Suprapubic skin (tissue), 4 donors: ENCODE measurements at places on chromosomes 7 and 10. TPM values are rescaled to one million over a fixed set of nuclear protein-coding genes. Genes with fewer than 3 reads are reported as not detected.

The NRAP gene
- total RNA-seq = not detected

GRCh38 chr7:115672024-115672423 is 358.5 kb downstream of the TFEC start:
- H3K27me3 ChIP-seq = no peaks in the 10 kb centered on the region
- H3K27ac ChIP-seq = no peak overlapping the region
- H3K4me3 ChIP-seq = no peak overlapping the region
- H3K36me3 ChIP-seq = no peaks in the 10 kb centered on the region
- no peak for DNase-seq

DNA sequence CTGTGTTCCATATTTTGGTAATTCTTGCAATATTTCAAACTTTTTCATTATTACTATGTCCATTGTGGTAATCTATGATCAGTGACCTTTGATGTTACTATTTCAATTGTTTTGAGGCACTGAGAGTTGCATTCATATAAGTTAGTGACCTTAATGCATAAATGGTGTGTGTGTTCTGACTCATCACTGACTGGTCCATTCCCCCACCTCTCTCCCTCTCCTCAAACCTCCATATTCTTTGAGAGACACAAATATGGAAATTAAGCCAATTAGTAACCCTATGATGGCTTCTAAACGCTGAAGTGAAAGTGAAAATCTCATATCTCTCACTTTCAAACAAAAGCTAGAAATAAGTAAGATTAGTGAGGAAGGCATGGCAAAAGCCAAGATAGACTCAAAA is 739.6 kb downstream of the CCSER2 start:
- no peaks in the 10 kb centered on the region for H3K4me1 ChIP-seq
- no peaks in the 10 kb centered on the region for H3K27me3 ChIP-seq
- DNase-seq = no peak
- no peak overlapping the region for H3K4me3 ChIP-seq
- no peak overlapping the region for H3K27ac ChIP-seq
- H3K36me3 ChIP-seq = no peaks in the 10 kb centered on the region

GRCh38 chr7:151505433-151505832 is 14.3 kb downstream of the RHEB start:
- no peaks in the 10 kb centered on the region for H3K27me3 ChIP-seq
- H3K4me3 ChIP-seq = no peak overlapping the region
- DNase-seq = no peak
- H3K4me1 ChIP-seq = peaks cover 40% of the 10 kb centered on the region

- H3K4me1 ChIP-seq = peaks cover 16% of the 10 kb centered on the region
- no peaks in the 10 kb centered on the region for H3K27me3 ChIP-seq
- no peak overlapping the region for H3K4me3 ChIP-seq
- no peak overlapping the region for H3K27ac ChIP-seq
- H3K36me3 ChIP-seq = no peaks in the 10 kb centered on the region
Observed at GRCh38 chr7:46202379-46202778, 281.3 kb upstream of the IGFBP3 start.

The ASB15 gene
- not detected for total RNA-seq

GRCh38 chr10:83346266-83346910 is 792.9 kb upstream of the GHITM start:
- no peak for DNase-seq
- H3K36me3 ChIP-seq = no peaks in the 10 kb centered on the region
- H3K4me1 ChIP-seq = no peaks in the 10 kb centered on the region
- no peak overlapping the region for H3K27ac ChIP-seq

The VENTX gene
- total RNA-seq = 2.3 TPM

DNA sequence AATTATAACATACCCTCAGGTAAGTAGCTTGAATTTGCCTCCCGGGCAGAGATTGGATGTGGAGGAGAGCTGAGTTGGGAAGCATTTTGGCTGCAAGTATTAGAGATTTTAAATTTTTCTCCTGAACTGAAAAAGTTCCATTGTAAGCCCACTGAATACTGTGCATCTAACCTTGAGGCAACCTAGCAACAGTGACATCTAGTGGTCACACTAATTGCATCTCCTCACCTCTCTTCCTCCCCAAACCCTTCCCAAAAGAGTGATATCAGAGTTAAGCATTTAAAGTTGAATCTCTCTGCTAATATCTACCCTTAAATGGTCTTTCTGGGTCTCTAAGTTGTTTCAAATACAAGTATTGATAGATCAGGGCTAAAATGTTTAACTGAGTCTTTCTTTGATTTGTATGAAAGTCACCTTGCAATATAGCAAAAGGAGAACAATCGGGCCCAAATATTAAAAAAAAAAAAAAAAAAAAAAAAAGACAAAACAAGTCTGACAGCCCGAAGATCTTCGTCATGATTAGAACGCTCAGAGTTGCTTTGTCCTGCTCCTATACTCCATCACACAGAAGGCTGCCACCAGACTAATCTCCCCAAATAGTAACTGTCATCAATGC is 40.4 kb upstream of the DLX5 start:
- H3K27ac ChIP-seq = no peak overlapping the region
- H3K36me3 ChIP-seq = no peaks in the 10 kb centered on the region
- no peak overlapping the region for H3K4me3 ChIP-seq
- H3K4me1 ChIP-seq = no peaks in the 10 kb centered on the region
- peaks cover 3% of the 10 kb centered on the region for H3K27me3 ChIP-seq

- H3K4me1 ChIP-seq = peaks cover 5% of the 10 kb centered on the region
- H3K36me3 ChIP-seq = no peaks in the 10 kb centered on the region
- DNase-seq = no peak
- peak overlapping the region; percentile 11 for H3K27ac ChIP-seq
Observed at GRCh38 chr7:28418966-28419365, 6.6 kb downstream of the CREB5 start.

DNA sequence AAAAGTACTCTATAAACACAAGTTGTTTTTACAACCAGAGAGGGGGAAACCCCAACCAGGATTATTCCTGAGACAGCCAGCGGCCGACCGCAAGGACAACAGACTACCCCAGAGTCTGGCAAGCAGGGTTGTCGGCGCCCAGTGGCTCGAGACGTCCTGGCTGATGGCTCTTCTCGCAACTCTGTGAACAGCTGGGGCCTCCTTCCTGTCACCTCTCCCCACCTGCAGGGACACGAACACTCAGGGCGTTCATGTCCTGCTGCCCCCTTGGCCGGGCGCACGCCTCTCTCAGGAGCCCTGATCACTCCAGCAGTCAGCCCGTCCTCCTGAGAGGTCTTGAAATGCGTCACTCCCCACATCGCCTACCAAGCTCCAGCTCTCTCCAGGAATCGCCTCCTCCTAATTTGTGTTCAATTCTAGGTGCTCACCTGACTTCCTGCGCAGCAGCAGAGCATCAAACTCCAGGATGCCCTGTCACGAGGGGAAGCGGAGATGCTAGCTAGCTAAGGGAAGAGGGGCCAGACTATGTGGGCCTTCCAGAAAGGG is 66.4 kb upstream of the TNRC18 start:
- H3K36me3 ChIP-seq = peaks cover 25% of the 10 kb centered on the region
- H3K27me3 ChIP-seq = no peaks in the 10 kb centered on the region
- DNase-seq = no peak
- H3K4me1 ChIP-seq = peaks cover 17% of the 10 kb centered on the region
- H3K27ac ChIP-seq = no peak overlapping the region
- H3K4me3 ChIP-seq = no peak overlapping the region

The LAMB1 gene
- 76.7 TPM for total RNA-seq

The MYO3A gene
- total RNA-seq = 2.6 TPM

- no peaks in the 10 kb centered on the region for H3K36me3 ChIP-seq
- peak overlapping the region; percentile 34 for H3K27ac ChIP-seq
- H3K27me3 ChIP-seq = no peaks in the 10 kb centered on the region
- H3K4me1 ChIP-seq = peaks cover 34% of the 10 kb centered on the region
- DNase-seq = no peak
- no peak overlapping the region for H3K4me3 ChIP-seq
Observed at GRCh38 chr7:143436325-143436946, 6.8 kb upstream of the TAS2R60 start.

DNA sequence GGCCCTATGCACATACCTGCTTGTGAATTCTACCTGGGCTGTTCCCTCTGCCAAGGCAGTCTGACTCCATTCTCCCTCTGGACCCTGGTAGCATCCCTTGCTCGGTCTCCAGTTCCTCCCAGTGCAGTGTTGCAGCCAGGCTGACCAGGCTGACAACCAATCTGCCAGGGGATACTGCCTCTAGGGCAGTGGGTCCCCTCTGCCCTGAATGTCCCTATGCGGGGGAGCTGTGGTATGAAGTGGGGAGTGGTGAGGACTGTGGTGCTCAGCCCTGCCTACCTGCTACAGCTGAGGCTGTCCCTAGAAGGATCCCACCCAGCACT is 48.0 kb upstream of the CAMK2B start:
- no peak overlapping the region for H3K4me3 ChIP-seq
- no peaks in the 10 kb centered on the region for H3K4me1 ChIP-seq
- no peaks in the 10 kb centered on the region for H3K27me3 ChIP-seq
- H3K36me3 ChIP-seq = no peaks in the 10 kb centered on the region
- DNase-seq = no peak

The CTAGE4 gene
- 7.5 TPM for total RNA-seq

GRCh38 chr10:62911210-62911963 is 95.2 kb upstream of the EGR2 start:
- peaks cover 5% of the 10 kb centered on the region for H3K4me1 ChIP-seq
- no peaks in the 10 kb centered on the region for H3K27me3 ChIP-seq
- H3K27ac ChIP-seq = no peak overlapping the region
- no peak overlapping the region for H3K4me3 ChIP-seq
- DNase-seq = no peak

GRCh38 chr7:78510580-78511188 is 712.1 kb downstream of the PHTF2 start:
- H3K27ac ChIP-seq = no peak overlapping the region
- H3K36me3 ChIP-seq = no peaks in the 10 kb centered on the region
- no peak for DNase-seq
- no peaks in the 10 kb centered on the region for H3K27me3 ChIP-seq
- H3K4me1 ChIP-seq = no peaks in the 10 kb centered on the region

DNA sequence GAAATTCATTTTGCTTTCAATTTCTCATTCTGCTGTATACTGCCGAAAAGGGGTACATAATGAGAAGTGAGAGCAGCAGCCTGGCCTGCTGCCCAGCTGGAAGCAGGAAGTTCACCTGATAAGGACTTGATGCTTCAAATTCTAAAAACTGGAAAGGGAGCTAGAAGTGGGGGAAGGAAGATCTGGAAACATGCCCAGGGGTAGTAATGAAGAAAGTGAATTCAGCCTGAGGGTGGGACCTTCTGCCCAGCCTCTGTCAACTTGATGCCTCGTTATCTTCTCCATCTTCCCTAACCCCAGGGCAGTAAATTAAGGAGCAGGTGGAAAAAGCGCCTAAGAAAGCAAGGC is 69.4 kb downstream of the ARMH3 start:
- H3K27me3 ChIP-seq = no peaks in the 10 kb centered on the region
- peaks cover 86% of the 10 kb centered on the region for H3K36me3 ChIP-seq
- H3K4me3 ChIP-seq = no peak overlapping the region
- no peak overlapping the region for H3K27ac ChIP-seq
- no peaks in the 10 kb centered on the region for H3K4me1 ChIP-seq
- no peak for DNase-seq

The ATOH7 gene
- total RNA-seq = not detected

GRCh38 chr10:133391249-133391635 is 2.7 kb upstream of the MTG1 start:
- peaks cover 13% of the 10 kb centered on the region for H3K36me3 ChIP-seq
- no peak for DNase-seq
- no peak overlapping the region for H3K4me3 ChIP-seq
- H3K27ac ChIP-seq = no peak overlapping the region

GRCh38 chr7:15703732-15704131 is 17.2 kb upstream of the MEOX2 start:
- no peak overlapping the region for H3K27ac ChIP-seq
- H3K4me1 ChIP-seq = no peaks in the 10 kb centered on the region
- H3K27me3 ChIP-seq = no peaks in the 10 kb centered on the region
- H3K4me3 ChIP-seq = no peak overlapping the region

GRCh38 chr7:81300753-81301152 is 381.9 kb upstream of the SEMA3C start:
- H3K4me3 ChIP-seq = no peak overlapping the region
- H3K36me3 ChIP-seq = no peaks in the 10 kb centered on the region
- H3K27me3 ChIP-seq = no peaks in the 10 kb centered on the region
- H3K27ac ChIP-seq = no peak overlapping the region
- H3K4me1 ChIP-seq = peaks cover 22% of the 10 kb centered on the region

DNA sequence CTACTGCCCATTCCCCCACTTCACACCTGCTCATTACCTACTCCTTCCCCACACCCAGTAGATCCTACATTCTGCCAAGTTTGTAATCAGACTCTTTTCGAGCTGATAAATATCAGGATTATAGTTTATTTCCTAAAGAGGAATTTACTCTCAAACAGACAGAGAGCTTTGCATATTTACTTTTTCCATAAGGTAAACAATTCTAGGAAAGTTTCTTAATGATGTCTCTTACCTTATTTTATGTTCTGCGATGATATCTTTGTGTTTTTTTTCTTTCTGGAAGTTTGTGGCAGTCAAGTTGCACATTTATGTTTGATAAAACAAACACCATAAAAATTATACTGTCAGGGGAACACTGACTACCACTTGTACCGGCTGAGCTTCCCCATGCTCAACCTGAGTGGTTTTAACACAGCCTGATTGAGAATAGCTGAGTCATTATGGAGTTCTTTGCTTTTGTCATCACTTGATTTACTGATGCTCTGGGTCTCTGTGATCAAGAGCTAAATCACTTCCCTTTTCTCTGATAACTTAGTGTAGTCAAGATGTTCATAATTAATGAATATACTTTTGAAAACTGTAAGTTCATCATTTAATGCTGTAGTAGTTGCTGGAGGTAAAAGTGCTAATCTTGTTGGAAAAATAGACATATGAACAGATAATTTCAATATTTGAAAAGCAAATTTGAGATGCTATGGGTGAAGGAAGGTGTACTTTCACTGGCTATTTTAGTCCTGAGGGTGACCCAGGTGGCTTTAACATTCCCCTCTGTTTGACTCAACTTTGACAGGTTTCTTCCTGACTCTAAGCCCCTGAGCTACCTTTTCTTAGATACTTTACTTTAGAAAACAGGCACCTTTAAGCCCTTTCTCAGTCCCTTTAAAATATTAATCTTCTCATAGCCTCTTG is 1034.5 kb upstream of the LRRTM3 start:
- no peaks in the 10 kb centered on the region for H3K4me1 ChIP-seq
- H3K27ac ChIP-seq = no peak overlapping the region
- DNase-seq = no peak
- no peaks in the 10 kb centered on the region for H3K36me3 ChIP-seq

The CREB5 gene
- total RNA-seq = 12.1 TPM

The TMEM270 gene
- total RNA-seq = not detected

The SEC24C gene
- total RNA-seq = 74.4 TPM

DNA sequence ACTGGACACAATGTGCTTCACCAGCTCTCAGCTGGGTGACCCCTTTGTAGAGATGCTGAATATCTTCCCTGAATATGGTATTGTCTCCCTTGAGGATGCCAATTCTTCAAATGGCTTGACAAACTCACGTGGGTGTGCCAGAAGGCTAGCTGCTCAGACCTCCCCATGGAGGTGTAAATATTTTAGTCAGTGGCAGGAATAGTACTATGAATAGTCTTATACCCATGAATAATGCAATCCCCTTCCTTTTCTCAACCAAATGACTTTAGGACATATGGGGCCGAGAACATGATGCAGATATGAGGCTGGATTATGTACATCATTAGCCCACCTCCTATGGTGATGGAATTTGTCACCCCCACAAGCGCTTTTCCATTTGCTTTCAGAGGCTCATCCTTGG is 401.8 kb downstream of the ADRA2A start:
- no peaks in the 10 kb centered on the region for H3K36me3 ChIP-seq
- H3K27ac ChIP-seq = no peak overlapping the region
- no peak overlapping the region for H3K4me3 ChIP-seq
- no peaks in the 10 kb centered on the region for H3K4me1 ChIP-seq
- DNase-seq = no peak
- no peaks in the 10 kb centered on the region for H3K27me3 ChIP-seq
